ENCODE measurements at places on chromosomes 1 and 21.

- DNase-seq, result no peak
- H3K27me3 ChIP-seq, result no peaks in the 10 kb centered on the region
- peaks cover 20% of the 10 kb centered on the region for H3K4me1 ChIP-seq
These were observed 20.5 kb upstream of the BCL10 start for GRCh38 chr1:85296980-85297379.

GRCh38 chr1:8560035-8560434 is 242.1 kb downstream of the SLC45A1 start:
- no peaks in the 10 kb centered on the region for H3K36me3 ChIP-seq
- no peaks in the 10 kb centered on the region for H3K27me3 ChIP-seq
- DNase-seq, result no peak

GRCh38 chr1:167698313-167698712 is 23.5 kb upstream of the MPZL1 start:
- H3K4me3 ChIP-seq, result no peak overlapping the region
- H3K4me1 ChIP-seq, result no peaks in the 10 kb centered on the region
- H3K27ac ChIP-seq, result no peak overlapping the region
- no peak for DNase-seq
- no peaks in the 10 kb centered on the region for H3K36me3 ChIP-seq

DNA sequence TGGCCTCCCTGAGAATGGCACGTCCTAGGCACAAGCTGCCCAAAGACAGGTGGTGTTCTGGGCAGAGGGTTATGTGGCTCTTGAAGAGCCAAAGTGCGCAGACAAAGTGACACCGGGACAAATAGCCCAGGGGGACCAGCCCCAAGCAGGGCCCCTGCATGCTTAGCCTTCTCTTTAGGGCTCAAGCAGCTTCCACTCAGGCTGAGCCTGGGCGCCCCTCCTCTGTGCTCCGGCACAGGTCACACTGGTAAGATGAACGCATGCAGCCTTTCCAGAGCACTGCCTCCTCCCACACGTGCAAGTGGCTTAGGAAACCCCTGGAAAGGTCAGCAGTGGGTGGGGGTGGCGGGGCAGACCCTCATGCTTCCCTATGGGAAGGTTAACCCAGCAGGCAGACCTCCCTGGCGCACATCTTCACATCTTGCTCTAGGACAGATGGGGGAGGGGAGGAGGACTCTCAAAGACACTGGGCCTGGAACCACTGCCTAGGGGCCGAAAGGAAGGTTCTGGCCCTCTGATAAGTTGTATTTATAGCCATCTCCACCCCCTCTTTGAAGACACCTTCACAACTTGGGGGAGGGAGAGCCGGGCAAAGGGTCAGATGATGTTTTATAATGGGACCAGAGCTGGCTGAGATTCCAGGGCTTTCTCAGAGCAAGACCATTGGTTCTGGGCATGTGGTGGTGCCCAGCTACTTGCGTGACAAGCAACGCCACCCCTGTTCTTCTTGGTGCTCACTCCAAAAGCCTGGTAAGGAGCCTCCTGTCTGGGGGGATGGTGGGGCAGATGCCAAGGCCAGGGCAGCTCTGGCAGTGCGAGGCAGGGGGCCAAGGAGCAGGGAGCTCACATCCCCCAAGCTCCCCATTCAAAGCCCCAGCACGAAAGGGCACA is 5.5 kb downstream of the KLHL21 start:
- H3K4me3 ChIP-seq, result no peak overlapping the region
- H3K36me3 ChIP-seq, result peaks cover 8% of the 10 kb centered on the region
- peaks cover 2% of the 10 kb centered on the region for H3K4me1 ChIP-seq
- no peak for DNase-seq

DNA sequence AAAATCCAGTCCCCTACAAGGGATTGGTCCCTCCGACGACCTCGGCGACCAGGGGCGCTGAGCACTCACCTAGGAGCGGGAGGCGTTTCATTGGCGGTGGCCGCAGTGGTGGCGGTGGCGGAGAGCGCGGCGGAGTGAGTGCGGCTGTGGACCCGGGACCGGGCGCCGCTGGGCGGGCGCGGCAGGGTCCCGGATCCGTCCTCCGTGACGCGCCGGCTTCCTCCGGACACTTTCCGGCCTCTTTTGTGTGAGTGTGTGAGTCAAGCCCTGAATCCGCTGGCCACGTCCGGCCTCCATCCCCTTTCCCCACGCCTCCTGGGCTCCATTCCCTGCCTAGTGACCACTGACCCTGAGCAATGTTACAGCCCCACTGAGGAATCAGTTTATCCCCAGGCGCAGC is at the start of gene ADGRL4:
ADGRL4 (minus strand) TSS at position 167 of the 400 bp plus-strand sequence; CDS start at position 91, 76 bp downstream.
- H3K36me3 ChIP-seq, result no peaks in the 10 kb centered on the region
- H3K27me3 ChIP-seq, result no peaks in the 10 kb centered on the region
- peak; percentile 10 for DNase-seq
- H3K4me1 ChIP-seq, result no peaks in the 10 kb centered on the region
- H3K27ac ChIP-seq, result no peak within 1 kb of the TSS

GRCh38 chr1:223700942-223701637 is 11.2 kb upstream of the CAPN2 start:
- no peak overlapping the region for H3K27ac ChIP-seq
- DNase-seq, result peak; percentile 72
- no peaks in the 10 kb centered on the region for H3K36me3 ChIP-seq

DNA sequence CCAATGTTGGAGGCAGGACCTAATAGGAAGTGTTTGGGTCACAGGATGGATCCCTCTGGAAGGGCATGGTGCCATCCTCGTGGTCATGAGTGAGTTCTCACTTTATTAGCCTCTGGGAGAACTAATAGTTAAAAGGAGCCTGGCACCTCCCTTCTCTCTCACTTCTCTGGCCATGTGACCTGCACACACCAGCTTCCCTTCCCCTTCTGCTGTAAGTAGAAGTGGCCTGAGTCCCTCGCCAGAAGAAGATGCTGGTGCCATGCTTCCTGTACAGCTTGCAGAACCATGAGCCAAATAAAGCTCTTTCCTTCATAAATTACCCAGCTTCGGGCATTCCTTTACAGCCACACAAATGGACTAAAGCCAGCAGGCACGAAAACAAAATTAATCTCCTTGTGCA is 23.6 kb downstream of the ACOT7 start:
- H3K36me3 ChIP-seq, result no peaks in the 10 kb centered on the region
- H3K4me1 ChIP-seq, result no peaks in the 10 kb centered on the region
- no peak overlapping the region for H3K4me3 ChIP-seq
- DNase-seq, result no peak
- H3K27ac ChIP-seq, result no peak overlapping the region
- no peaks in the 10 kb centered on the region for H3K27me3 ChIP-seq

- H3K27me3 ChIP-seq, result no peaks in the 10 kb centered on the region
- H3K27ac ChIP-seq, result peak overlapping the region; percentile 99
- peaks cover 13% of the 10 kb centered on the region for H3K4me1 ChIP-seq
- H3K4me3 ChIP-seq, result peak overlapping the region; percentile 81
These were observed 2.1 kb downstream of the GUK1 start for GRCh38 chr1:228142155-228142691.

- peak; percentile 84 for DNase-seq
- no peaks in the 10 kb centered on the region for H3K36me3 ChIP-seq
- peaks cover 2% of the 10 kb centered on the region for H3K27me3 ChIP-seq
- no peaks in the 10 kb centered on the region for H3K4me1 ChIP-seq
These were observed at the start of gene IFNLR1 for GRCh38 chr1:24186993-24187790. TSS of gene IFNLR1 (minus strand) at chr1:24187289. CDS start at chr1:24187248, 41 bp downstream.

DNA sequence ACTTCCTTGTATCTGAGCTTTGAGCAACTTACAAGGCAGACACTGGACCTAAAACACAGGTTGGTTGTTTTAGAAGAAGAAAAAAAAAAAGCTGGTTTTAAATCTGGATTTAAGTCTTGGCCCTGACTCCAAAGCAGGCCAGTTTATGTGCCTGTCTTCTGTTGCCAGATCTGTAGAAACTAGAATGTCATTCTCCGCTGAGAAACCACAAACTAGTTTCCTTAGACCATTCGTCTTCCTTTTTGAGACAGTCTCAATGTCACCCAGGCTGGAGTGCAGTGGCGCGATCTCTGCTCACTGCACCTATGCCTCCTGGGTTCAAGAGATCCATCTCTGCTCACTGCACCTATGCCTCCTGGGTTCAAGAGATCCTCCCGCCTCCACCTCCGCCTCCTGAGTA is 33.9 kb downstream of the APP start:
- no peaks in the 10 kb centered on the region for H3K36me3 ChIP-seq
- DNase-seq, result no peak
- H3K4me1 ChIP-seq, result no peaks in the 10 kb centered on the region
- no peaks in the 10 kb centered on the region for H3K27me3 ChIP-seq
- H3K27ac ChIP-seq, result no peak overlapping the region

- no peak for DNase-seq
- no peaks in the 10 kb centered on the region for H3K27me3 ChIP-seq
- no peaks in the 10 kb centered on the region for H3K36me3 ChIP-seq
- H3K4me1 ChIP-seq, result no peaks in the 10 kb centered on the region
- H3K27ac ChIP-seq, result peak overlapping the region; percentile 4
These were observed 26.6 kb upstream of the COL18A1 start for GRCh38 chr21:45378258-45378966.

DNA sequence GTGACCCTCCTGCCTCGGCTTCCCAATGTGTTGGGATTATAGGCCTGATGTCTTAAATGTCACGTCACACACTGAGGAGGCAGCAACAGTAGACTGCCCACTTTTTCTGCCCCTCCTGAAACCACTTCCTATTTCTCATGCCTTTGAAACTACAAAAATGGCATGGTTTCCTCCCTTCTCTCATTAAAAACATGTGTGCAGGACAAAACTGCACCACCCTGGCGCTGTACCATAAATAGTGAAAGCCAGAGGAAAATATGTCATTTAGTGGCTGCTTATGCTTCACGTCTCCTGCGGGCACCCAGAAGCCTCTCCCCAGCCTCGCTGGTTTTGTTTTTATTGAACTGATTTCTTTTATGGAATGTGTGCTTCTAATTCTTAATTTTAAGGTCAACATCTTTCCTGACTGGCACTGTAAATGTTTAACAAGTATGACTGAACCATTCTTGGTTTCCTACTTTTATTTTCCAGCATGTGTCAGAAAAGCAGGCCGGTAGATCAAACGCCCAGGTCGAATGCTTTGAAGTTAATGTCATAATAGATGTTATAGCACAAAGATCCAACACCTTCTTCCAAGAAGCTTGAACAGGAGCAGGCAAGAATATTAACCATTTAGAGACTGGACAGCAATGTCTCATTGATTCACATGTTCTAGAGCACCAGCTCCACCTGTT is 59.6 kb upstream of the C1orf87 start:
- no peaks in the 10 kb centered on the region for H3K27me3 ChIP-seq
- no peak overlapping the region for H3K4me3 ChIP-seq
- no peaks in the 10 kb centered on the region for H3K36me3 ChIP-seq
- no peaks in the 10 kb centered on the region for H3K4me1 ChIP-seq
- no peak for DNase-seq

- H3K4me3 ChIP-seq, result no peak overlapping the region
- H3K27ac ChIP-seq, result no peak overlapping the region
- H3K4me1 ChIP-seq, result no peaks in the 10 kb centered on the region
- no peak for DNase-seq
These were observed 198.9 kb upstream of the RNPC3 start for GRCh38 chr1:103326595-103326994.

- no peak overlapping the region for H3K4me3 ChIP-seq
- no peaks in the 10 kb centered on the region for H3K4me1 ChIP-seq
- H3K27me3 ChIP-seq, result no peaks in the 10 kb centered on the region
These were observed 9.8 kb upstream of the FNBP1L start for GRCh38 chr1:93437976-93438605.

- DNase-seq, result no peak
- H3K27ac ChIP-seq, result peak overlapping the region; percentile 94
- no peaks in the 10 kb centered on the region for H3K4me1 ChIP-seq
These were observed 9.0 kb upstream of the MYOM3 start for GRCh38 chr1:24120965-24121364.

- H3K36me3 ChIP-seq, result peaks cover 61% of the 10 kb centered on the region
- H3K4me1 ChIP-seq, result no peaks in the 10 kb centered on the region
- no peak overlapping the region for H3K4me3 ChIP-seq
These were observed 11.6 kb downstream of the PDE9A start for GRCh38 chr21:42665026-42665425.

GRCh38 chr1:23657659-23658275 is 33.8 kb upstream of the RPL11 start:
- no peak overlapping the region for H3K4me3 ChIP-seq
- no peaks in the 10 kb centered on the region for H3K27me3 ChIP-seq
- DNase-seq, result peak; percentile 59
- no peaks in the 10 kb centered on the region for H3K36me3 ChIP-seq

GRCh38 chr21:30194701-30195299 is 21.1 kb downstream of the CLDN8 start:
- H3K4me1 ChIP-seq, result no peaks in the 10 kb centered on the region
- H3K36me3 ChIP-seq, result no peaks in the 10 kb centered on the region
- DNase-seq, result peak; percentile 29
- no peaks in the 10 kb centered on the region for H3K27me3 ChIP-seq
- no peak overlapping the region for H3K27ac ChIP-seq
- H3K4me3 ChIP-seq, result no peak overlapping the region

- DNase-seq, result no peak
- H3K27ac ChIP-seq, result no peak overlapping the region
- no peaks in the 10 kb centered on the region for H3K27me3 ChIP-seq
These were observed 26.8 kb upstream of the ZNF697 start for GRCh38 chr1:119674835-119675289.

DNA sequence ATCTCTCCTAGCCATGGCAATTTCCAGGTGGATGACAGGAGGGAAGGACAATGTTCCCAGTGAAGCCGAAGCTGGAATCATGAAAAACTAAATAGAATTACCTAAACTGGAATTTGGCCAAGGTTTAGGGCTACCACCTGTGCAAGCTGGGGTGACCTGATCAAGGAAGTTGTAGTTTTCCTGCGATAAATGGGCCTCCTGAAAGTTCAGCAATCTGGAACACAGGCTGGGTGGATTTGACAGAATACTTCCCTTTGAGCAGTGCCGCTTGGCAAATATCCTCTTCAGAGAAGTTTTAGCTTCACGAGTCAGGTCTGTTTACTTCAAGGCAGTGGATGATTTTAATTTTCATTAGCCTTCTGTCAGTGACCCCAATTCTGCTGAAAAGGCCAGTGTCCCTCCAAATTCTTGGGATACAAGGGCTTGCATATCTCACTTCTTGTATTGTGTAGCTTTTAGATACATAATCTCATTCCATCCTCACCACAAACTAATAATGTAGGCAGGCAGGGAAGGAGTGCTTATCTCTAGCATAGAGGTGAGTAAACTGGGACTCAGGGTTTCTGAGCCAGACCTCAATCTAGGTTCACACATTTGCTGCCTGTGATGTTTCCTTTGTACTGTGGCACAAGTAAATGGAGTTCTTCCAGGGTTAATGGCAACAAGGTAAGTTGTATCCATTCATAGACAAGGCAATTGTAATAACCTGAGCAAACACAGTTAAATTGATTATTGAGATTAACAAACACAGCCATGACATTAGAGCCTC is 349.4 kb downstream of the NUF2 start:
- H3K27me3 ChIP-seq, result no peaks in the 10 kb centered on the region
- H3K27ac ChIP-seq, result no peak overlapping the region
- no peaks in the 10 kb centered on the region for H3K36me3 ChIP-seq
- no peak overlapping the region for H3K4me3 ChIP-seq
- DNase-seq, result no peak

GRCh38 chr1:113153116-113153803 is 80.3 kb downstream of the LRIG2 start:
- H3K4me3 ChIP-seq, result no peak overlapping the region
- H3K27ac ChIP-seq, result no peak overlapping the region
- H3K4me1 ChIP-seq, result no peaks in the 10 kb centered on the region
